Vagina (tissue), 2 donors: ENCODE measurements at places on chromosomes 6 and 20. TPM values are rescaled to one million over a fixed set of nuclear protein-coding genes. Genes with fewer than 3 reads are reported as not detected.

TNFRSF6B gene
- 16.7 TPM for total RNA-seq

PRPH2 gene
- total RNA-seq: not detected

NKX2-4 gene
- not detected for total RNA-seq

ANKEF1 gene
- 4.2 TPM for total RNA-seq

EYA2 gene
- total RNA-seq: 8.1 TPM

LGSN gene
- total RNA-seq: not detected

EPHA7 gene
- 2.7 TPM for total RNA-seq

RCAN2 gene
- total RNA-seq: 20.9 TPM

CTAGE9 gene
- not detected for total RNA-seq

TRDN gene
- not detected for total RNA-seq

ADGRF5 gene
- total RNA-seq: 10.3 TPM

ENPP5 gene
- 2.5 TPM for total RNA-seq

E2F1 gene
- total RNA-seq: 0.49 TPM

MYB gene
- total RNA-seq: 2.5 TPM

TCF21 gene
- total RNA-seq: 12.5 TPM

ASIP gene
- total RNA-seq: not detected

DHX35 gene
- total RNA-seq: 13.0 TPM

PKHD1 gene
- 0.49 TPM for total RNA-seq

ESR1 gene
- total RNA-seq: 50.3 TPM

PRL gene
- not detected for total RNA-seq

FLRT3 gene
- total RNA-seq: 4.7 TPM

LRRC1 gene
- total RNA-seq: 52.5 TPM

MAN1A1 gene
- 71.2 TPM for total RNA-seq

THBD gene
- total RNA-seq: 76.9 TPM

SIRPB2 gene
- total RNA-seq: 2.9 TPM

GJA10 gene
- not detected for total RNA-seq

IBTK gene
- 15.5 TPM for total RNA-seq

NKX2-2 gene
- total RNA-seq: not detected

SLA2 gene
- 3.7 TPM for total RNA-seq

HMGA1 gene
- 65.6 TPM for total RNA-seq

SLC17A3 gene
- total RNA-seq: not detected

NOX3 gene
- total RNA-seq: not detected

ARMH2 gene
- not detected for total RNA-seq

OPRL1 gene
- total RNA-seq: 1.5 TPM

TBXT gene
- not detected for total RNA-seq

MMP24 gene
- 0.98 TPM for total RNA-seq

PACSIN1 gene
- total RNA-seq: 0.74 TPM

IPCEF1 gene
- 2.0 TPM for total RNA-seq

COL9A1 gene
- 1.7 TPM for total RNA-seq

FBXO30 gene
- 9.1 TPM for total RNA-seq

PBOV1 gene
- not detected for total RNA-seq

SPATA25 gene
- 7.1 TPM for total RNA-seq

MROH8 gene
- total RNA-seq: 1.5 TPM

LY6G6C gene
- not detected for total RNA-seq

ARFGEF2 gene
- 21.9 TPM for total RNA-seq
